ENCODE measurements at places on chromosomes 16 and 17.

GRCh38 chr16:49875806-49876715 is 20.1 kb upstream of the ZNF423 start:
- DNase-seq = no peak

DNA sequence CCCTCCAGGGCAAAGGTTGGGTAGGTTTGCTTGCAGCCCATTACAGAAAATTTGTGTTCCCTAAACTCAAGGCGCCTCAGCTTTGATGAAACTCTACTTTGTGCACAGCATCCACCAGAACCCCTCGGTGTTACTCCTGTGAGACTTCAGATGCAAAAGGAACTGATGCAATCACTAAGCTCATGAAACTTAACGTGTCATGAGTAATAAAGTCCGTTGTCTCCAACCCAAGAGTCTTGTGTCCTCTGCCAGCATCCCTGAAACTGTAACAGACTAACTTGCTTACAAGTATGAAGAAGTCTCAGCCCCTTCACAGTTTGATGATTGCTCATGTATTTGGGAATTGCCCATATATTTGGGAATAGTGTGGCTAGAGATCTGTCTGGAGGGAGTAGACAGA is 74.8 kb upstream of the MARCHF10 start:
- DNase-seq = no peak

GRCh38 chr17:29175349-29175748 is 4.8 kb downstream of the MYO18A start:
- DNase-seq = no peak

GRCh38 chr17:50659179-50659578 is 24.5 kb downstream of the ABCC3 start:
- no peak for DNase-seq

DNA sequence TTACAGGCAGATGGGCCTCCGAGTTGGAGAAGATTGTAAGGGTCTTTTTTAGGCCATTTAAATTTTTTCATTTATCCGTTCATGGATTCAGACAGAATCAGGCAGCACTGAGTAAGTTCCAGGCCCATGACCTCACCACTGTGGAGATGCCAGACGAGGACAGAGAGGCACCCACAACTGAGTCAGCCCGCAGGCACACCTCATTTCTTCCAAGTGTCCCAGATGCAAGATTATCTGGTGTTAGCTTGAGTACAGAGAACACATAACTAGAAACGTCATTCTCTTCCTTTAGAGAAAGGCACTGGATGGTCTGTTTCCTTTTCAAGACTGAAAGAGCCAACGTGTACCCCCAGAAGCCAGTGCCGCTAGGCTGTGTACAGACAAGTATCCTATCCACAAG is 16.9 kb downstream of the CLEC16A start:
- no peak for DNase-seq

- no peak for DNase-seq
These were observed 546.4 kb upstream of the SALL1 start for GRCh38 chr16:51697454-51697853.

GRCh38 chr17:50055426-50056216 is at the start of gene ITGA3:
Gene ITGA3, plus strand, starts transcription at chr17:50056110. Its CDS starts 330 bp downstream, at chr17:50056440.
- DNase-seq = no peak

DNA sequence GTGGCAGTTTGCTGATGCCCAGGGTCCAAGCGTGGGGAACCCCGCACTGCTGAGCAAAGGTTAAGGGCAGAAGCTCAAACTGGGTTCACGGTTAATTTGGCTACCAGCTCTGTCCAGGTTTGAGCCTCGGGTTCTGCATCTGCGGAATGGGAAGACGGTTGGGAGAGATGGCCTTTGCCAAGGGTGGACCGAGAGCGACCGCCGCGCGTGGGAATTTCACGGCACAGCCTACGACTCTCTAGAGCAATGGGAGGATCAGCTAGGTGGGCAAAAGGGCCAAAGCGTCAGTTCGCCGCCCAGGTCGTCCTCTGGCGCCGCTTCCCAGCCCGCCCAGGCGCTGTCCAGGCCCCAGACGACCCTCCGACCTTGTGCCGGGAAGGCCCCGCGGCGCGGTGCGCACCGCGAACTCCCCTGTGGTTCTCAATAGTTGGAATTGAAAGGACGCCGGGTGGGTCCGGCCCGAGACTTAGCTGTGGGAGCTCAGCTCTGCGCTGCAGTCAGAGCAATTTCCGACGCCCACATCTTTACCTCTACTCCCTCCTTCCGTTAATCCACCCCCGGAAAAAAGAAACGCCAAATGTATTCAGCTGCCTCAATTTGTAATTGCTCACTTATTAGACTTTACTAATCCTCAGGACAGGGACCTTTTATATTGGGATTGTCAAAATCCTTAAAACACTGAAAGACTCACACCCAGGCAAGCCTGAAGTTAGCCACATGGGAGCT is 2.5 kb upstream of the HS3ST3B1 start:
- no peak for DNase-seq

GRCh38 chr17:2266865-2267228 is 36.7 kb downstream of the SMG6 start:
- no peak for DNase-seq

- no peak for DNase-seq
These were observed 4.2 kb downstream of the MTSS2 start for GRCh38 chr16:70681382-70682238.

GRCh38 chr16:77863250-77863649 is 74.9 kb downstream of the VAT1L start:
- DNase-seq = no peak

DNA sequence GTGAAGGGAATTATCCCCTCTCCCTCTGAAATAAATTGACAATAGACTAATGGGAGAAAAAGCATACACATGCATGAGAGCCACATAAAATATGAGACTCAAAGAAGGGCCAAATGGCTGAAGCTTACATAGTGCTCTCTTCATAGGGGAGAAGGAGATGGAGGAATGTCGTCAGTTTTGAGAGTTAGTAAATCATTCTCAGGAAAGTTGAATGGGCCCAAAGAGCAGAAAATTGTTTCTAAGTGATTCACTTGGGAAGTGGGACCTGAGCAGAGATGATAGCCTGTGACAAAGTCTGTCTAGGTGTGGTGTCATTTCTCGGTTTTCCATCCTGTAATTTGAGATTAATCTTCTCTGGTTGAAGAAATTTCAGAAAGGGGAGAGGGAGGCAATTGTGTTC is 35.0 kb downstream of the BCAS3 start:
- DNase-seq = no peak

DNA sequence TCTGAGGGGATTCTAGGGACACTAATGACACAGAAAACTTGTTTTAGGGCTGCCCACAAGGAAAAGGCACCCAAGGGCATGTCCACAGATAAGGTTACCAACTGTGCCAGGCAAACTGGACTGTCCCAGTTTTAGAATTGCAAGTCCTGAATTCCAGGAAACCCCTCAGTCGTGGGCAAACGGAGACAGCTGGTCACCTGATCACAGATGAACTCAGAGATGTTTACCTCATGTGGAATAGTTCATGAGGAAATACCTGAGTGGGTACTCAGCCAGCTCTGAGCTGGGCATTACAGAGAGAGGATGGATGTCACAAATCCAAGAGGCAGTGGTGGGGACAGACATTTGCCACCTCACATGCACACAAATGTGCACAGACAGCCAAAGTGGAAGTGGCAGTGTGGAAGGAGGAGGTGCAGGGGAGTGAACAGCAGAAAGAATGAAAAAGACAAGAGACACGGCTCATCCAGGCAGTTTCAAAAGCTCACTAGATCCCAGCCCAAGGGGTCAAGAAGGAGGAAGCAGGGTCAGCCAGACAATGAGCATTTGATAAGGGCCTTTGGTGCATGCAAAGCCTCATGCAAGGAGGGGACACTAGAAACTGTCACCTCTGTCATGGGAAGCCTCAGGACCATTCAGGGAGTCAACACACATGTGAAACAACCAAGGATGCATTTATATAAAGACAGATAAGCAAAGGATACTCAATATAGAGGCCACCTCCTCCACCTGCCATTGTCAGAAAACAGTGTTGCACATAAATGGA is 24.8 kb downstream of the TTLL6 start:
- DNase-seq = no peak

GRCh38 chr16:23185656-23186055 is 3.1 kb downstream of the SCNN1G start:
- DNase-seq = no peak

DNA sequence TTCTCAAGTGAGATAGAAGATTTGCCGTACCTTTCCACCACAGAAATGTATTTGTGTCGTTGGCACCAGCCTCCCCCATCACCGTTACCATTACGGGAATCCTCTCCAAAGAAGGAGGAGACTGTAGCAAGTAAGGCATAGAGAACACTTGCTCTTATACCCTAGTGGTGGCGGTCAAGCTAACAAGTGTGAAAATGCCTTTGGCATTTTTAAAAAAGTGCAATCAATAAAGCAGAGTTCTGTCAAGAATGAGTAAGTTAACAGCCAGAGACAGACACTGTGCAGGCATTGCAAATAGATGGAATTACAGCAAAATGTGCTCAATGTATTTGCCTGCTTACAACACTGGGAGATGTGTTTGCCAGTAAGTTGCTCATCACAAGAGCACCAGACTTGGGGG is 7.7 kb downstream of the MSL1 start:
- DNase-seq = no peak

DNA sequence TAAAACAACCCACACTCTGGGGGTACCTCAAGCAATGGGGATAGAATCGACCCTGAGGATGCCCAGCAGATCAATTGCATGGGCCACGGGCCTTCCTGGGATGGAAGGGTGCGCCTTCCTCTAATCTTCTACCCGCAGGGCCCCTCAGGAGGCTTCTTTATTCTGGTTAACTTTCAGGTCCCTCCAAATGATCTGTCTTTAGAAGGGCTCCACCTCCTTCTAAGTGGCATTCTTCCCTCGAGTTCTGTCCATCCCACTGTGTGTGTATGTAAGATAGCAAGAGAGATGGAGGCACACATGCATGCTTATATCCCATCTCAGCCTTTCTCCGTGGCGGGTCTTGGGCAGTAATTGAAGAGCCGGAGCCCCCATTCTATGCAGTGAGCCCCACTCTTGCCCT is 125.7 kb downstream of the MRM1 start:
- DNase-seq = no peak

GRCh38 chr16:12426122-12426521 is 377.6 kb downstream of the CPPED1 start:
- DNase-seq = no peak

DNA sequence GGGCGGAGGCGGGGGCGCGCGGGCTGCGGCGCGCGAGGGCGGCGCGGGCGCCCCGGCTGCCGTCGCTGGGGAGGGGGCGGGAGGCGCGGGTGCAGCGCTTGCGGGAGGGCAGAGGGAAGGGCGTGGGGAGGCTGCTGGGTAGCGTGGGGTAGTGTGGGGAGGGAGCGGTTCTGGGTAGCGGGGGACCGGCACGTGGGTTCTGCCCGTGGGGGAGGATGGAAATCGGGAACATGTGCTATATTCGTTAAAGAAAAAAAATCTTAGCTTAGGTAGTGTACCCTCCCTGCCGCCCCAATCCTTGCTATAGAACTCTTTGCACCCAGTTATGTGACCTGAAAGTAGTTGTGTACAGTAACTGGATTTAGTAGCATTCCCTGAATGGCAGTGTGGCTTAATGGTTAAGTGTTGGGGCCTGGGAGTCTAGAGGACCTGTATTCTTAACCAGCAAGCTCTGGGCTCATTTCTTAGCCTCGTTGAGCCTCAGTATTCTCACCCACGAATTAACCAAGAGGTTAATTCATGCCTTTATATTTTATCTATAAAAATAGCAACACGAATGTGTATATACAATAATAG is 646 bp downstream of the RABEP1 start:
- DNase-seq = no peak

DNA sequence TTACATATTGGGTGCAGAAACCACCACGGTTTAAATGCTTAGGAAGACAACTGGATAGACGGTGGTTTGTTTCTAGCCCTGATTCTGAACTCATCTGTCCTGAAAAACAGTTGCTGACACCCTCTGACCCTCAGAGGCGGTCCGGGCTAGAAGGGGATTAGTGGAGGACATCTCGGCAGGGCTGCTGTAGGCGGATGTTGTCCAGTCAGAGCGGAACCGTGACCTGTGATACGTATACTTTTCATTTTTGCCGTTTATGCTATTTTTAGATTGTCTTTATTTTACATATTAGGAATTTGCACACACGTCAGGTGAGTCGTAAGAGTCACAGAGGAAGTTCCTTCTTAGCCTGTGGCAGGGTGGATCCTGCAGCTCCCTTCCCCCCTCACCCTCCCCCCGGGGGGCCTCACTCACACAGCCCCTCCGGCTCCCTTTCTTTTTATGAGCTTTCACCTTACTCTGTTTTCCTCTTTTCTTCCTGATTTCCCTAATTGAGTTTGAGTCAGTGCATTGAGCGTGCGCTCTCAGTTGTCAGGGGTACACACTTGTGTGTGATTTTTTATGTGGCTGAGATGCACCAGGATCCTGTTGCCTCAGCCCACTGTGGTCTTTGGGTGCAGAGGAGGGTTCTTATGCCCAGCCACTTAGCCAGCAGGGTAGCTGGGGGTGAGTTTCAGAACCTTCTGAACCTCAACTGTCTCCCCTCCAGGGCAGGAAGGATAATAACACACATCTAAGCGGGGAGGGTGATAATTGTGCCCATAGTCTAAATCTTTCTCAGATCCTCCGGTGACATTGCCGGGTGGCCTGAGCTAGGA is 211.1 kb upstream of the CHMP6 start:
- no peak for DNase-seq

DNA sequence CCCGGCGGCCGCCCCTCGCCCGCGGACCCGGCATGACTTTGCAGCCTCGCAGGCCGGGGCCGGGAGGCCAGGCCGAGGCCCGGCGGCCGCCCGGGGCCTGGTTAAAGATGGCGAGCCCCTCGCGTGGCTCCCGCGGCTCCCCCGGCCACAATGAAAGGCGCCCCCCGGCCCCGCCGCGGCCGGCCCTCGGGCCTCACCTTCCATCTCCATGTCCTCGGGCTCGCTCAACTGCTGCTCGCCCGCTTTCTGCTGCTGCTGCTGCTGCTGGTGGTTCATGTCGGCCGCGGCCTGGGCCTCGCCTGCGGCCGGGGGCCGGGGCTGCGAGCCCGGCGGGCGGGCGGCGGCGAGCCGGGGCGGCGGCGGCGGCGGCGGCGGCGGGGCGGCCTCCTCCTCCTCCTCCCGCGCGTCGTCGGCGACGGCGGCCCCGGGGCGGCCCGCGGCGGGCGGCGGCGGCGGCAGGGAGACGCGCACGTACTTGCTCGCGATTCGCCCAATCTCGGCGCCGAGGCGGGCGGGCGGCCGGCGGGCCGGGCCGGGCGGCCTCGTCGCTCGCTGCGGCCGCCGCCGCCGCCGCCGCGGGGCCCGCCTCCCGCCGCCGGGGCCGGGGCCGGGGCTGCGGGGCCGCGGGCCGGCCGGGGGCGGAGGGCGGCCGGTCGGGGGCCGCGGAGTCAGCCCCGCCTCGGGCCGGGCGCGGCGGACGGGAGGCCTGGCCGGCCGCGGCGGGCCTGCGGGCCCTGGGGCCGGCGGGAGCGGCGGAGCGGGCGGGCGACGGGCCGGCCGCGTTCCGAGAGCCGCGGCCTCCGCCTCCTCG is 491 bp downstream of the USP7 start:
- DNase-seq = no peak

Data from stimulated activated CD4-positive, alpha-beta T cell treated with anti-CD3 and anti-CD28 coated beads, TNF-alpha, amount 100 ng/mL, for 48 hours (primary cell).